ENCODE measurements at places on chromosomes 5 and 9.

- DNase-seq = no peak
These were observed 136.2 kb upstream of the HAPLN1 start for GRCh38 chr5:83856881-83857280.

- DNase-seq = no peak
These were observed 12.7 kb downstream of the IRF1 start for GRCh38 chr5:132477784-132478365.

DNA sequence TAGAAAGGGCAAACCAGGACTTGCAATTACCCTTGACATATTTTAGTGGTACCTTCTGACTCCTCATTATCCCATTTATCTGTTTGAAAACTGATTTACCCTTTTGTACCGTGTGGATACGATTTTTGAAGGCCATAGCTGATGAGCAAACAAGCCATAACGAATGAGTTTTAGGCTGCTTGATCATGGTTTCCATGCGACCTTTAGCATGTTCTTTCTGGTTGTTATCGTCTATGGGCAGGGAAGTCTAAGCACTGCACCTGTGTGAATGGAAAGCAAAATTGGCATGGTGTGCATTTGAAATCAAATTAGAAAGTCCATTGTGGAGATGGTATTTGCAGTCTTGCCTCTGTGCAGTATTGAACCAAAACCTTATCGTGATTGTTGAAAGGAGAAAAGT is 127.7 kb downstream of the TLE4 start:
- no peak for DNase-seq

- no peak for DNase-seq
These were observed 330.4 kb downstream of the ICE1 start for GRCh38 chr5:5752844-5753243.

GRCh38 chr5:153974131-153974812 is 64.4 kb downstream of the FAM114A2 start:
- DNase-seq = no peak

GRCh38 chr5:147373328-147373727 is 136.5 kb downstream of the DPYSL3 start:
- DNase-seq = no peak

GRCh38 chr5:126100767-126101166 is 322.4 kb upstream of the GRAMD2B start:
- DNase-seq = no peak

- DNase-seq = no peak
These were observed 46.7 kb downstream of the TNFSF8 start for GRCh38 chr9:114883709-114884108.

DNA sequence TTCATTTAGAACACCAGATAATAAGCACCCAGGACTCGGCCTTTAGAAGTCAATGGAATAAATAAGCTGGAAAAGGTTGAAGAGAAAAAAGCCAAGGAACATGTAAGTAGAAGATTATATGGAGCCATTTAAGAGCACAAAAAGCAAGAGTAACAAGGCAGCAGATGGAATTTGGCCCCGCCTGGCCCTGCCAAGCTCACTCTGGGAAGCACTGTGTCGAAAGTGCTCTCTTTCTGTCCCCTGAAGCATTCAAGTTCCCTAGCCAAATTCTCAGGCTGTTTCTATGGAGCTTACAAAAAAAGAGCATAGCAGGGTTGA is 73.0 kb upstream of the GPR151 start:
- DNase-seq = no peak

GRCh38 chr5:179192185-179192890 is 132.2 kb downstream of the ZNF354C start:
- no peak for DNase-seq

GRCh38 chr9:63859475-63860215 is 1425.4 kb downstream of the FOXD4L5 start:
- no peak for DNase-seq

DNA sequence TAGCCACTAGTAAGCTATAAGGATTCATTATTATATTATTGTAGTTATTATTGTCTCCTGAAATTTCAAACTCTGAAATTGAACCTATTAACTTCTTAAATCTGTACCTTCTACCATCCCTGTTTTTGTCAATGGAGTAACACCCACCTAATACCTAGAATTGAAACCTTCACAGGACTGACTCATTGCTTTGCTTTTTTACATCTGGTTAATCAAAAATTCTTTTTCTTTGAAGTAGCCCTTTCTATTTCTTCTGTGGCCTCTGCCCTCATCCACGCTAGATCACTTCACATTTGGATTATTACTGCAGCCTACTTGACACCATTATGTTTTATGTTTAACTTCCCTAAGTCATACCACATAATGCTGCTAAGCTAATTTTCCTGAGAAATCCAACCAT is 35.6 kb downstream of the RBM27 start:
- DNase-seq = no peak

DNA sequence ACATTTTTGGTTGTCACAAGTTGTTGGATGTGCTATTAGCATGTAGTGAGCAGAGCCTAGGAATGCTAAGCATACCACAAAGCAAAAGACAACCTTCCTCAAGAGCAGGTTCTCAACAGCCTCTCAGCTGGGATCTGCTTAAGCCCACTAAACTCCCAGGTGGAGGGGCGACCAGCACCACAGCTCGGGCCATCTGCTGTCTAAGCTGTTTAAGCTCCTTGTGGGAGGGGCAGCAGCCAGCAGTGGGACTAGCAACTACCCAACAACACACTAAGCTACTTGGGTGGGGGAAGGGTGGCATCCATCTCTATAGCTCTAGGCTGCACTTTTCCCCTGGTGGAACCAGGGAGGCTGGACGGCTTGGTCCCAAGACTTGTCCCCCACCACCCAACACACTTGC is 1052.7 kb upstream of the ARRDC3 start:
- no peak for DNase-seq

DNA sequence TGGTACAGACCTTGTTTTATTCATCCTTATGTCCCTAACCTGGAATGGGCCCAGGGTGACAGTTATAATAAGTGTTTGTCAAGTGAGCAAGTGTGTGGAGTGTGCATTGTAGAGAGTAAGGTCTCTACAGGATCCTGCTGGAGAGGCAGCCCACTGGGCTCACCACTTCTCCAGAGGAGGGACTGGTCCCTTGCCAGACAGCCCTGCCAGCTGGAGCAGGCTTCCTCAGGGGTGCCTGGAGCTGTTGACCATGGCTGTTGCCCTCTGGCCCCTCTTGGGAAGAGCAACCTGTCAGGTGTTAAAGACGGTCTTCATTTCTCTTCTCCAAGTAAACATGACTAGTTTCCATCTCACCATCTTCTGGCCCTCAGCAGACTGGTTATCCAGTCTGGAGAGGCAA is 20.0 kb downstream of the IRF1 start:
- no peak for DNase-seq

DNA sequence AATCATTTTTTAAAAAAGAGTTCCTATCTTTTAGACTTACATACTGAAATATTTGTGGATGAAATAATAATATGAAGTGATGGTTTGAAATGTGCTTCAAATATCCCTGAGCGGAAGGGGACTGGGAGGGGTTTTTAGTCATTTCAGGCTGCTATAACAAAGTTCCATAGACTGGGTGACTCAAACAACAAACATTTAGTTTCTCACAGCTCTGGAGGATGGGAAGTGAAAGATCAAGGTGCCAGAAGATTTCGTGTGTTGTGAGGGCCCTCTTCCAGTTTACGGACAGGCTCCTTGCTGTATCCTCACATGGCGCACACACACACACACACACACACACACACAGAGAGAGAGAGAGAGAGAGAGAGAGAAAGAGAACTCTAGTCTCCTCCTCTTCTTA is 27.1 kb upstream of the TEX10 start:
- no peak for DNase-seq

DNA sequence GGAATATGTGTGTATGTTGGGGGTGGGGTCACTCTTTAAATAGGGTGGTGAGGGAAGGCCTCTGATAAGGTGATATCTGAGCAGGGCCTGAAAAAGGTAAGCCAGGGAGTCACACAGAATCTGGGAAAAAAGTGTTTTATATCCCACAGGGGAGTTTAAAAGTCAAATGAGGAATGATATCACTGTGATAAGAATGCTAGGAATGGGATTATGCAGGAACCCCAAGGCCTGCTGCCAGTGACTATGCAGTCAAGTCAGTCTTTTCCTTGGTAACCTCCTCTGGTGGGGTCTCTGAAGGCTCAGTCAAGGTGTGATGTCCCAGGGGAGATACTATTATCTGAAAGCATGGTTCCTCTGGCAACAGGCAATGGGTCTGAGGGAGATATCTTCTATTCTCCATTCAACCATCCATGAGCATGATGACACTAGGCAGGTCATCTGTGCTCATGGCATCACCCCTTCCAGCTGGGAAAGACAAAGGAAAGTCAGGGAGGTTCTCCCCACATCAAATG is 53.5 kb downstream of the GRIA1 start:
- DNase-seq = no peak

GRCh38 chr9:34384368-34385165 is 7.9 kb upstream of the MYORG start:
- no peak for DNase-seq

GRCh38 chr5:169697976-169698375 is 60.9 kb downstream of the DOCK2 start:
- no peak for DNase-seq

- DNase-seq = no peak
These were observed 91.7 kb downstream of the KIAA0825 start for GRCh38 chr5:94526706-94527105.

- no peak for DNase-seq
These were observed 112.4 kb downstream of the ANXA2R start for GRCh38 chr5:42927730-42928129.

DNA sequence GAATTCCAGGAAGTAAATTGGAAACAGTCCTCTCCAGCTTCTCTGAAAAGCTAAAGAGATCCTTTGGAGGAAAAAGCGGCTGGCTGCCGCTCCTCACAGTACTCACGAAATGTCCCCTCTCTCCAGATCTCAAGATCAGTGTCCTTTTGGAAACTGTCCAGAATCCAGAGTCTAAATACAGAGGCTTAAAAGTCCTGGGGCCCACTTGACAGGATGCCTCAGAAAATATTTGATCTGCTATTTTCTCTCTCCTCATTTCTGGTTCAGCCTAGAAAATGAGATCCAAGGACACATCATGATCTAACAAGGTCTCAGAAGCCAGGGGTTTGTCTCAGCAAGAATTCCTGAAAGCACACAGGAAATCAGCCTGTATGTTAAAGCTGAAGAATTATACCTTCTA is 7.2 kb downstream of the C1QTNF2 start:
- no peak for DNase-seq

DNA sequence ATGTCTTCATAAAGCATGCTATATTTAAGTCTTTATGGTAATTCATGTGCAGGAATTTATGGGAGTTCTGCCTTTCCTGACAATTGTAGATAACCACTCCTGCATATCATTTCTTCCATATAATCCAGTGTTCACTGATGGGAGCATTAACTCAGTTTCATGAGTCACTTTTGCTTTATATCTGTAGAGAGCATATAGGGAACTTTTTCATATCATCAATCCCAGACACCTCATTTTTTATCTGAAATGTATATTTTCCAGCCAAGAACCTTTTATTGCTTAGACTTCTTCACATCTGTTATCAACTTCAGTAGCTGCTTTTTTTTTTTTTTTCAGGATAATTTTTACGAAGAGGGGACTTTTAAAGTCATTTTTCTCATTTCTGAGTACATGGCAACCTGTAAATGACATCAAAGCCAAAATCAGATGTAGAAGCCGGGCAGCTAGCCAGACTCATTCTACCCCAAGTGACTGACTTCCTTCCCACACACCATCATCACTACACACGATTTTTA is 41.1 kb downstream of the NFX1 start:
- DNase-seq = no peak

- no peak for DNase-seq
These were observed 69.4 kb downstream of the KLHL3 start for GRCh38 chr5:137666461-137666850.

GRCh38 chr5:150304481-150305081 is 1.9 kb upstream of the ARSI start:
- no peak for DNase-seq

DNA sequence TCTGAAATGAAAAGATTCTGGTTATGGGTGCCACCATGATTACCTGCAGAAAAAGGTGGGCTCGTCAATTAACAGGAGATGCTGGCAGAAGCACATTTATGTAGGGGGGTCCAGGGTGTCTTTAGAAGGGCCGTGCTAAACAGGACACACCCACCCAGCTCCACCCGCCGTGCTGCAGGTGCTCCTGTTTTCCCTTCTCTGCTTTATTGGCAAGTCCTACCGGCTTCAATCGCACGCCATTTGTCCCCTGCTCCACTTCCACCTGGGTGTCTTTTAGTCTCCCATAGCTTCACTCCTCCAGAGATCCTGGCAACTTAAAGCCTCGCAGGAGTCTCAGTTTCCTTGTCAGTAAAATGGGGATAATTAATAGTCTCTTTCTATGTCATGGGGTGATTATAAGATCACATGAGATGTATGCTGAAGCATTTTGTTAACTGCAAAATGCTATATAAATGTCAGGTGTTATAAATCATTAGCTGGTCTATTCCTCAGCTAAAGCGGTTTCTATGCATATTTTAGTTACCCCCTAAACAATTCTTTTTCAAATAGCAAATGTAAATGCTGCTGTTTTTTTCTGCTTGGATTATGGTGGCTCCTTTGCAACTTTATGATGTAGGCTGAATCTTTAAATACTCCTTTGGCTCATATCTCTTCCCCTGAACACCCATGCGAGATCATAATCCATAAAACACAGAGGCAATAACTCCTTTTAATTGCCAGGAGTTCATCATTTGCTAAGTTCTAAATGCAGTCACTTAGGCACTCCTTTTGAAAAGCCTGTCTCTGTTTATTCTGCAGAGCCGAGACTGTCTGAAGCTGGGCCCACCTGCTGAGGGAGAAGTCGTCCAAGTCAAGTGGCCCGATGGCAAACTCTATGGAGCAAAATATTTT is 406.9 kb downstream of the KDM4C start:
- DNase-seq = no peak

- no peak for DNase-seq
These were observed 6.4 kb downstream of the SWI5 start for GRCh38 chr9:128282500-128282899.

- DNase-seq = no peak
These were observed 81.4 kb downstream of the NSUN2 start for GRCh38 chr5:6551287-6551954.

DNA sequence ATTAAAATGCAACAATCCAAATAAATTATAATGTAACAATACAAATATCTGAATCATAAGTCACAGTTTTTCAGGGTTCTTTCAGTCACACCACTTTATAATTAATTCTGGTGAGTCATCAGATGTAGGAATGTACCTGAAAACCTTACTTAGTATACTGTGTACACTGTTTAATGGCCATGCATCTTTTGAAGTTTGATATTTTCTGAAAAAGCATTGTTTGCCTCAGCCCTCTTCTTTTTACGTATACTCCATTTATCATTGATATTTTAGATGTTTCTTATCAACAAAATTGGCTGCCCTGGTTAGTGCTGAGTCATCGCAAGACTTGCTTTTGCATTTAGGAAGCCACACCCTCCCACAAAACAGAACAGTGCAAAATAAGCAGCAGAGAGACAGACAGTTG is 218.6 kb downstream of the PJA2 start:
- DNase-seq = no peak
